Tibial nerve (tissue), 4 donors: ENCODE measurements at places on chromosomes 12 and 14. TPM values are rescaled to one million over a fixed set of nuclear protein-coding genes. Genes with fewer than 3 reads are reported as not detected.

DNA sequence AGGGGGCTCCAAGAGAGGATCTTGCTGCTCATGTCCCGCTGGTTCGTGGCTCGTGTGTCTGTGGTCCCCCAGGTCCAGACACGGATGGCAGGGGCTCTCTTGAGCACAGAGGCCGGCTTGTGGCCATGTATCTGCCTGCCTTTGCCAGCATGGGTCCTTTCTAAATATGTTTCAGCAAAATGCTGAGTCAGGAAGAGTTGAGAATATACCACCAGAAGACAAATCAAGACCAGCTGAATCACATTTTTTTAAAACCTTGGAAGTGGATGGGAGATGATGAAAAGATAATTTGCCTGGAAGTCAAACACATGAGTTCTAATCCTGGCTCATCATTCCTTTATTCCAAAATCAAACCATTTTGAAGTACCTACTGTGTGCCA is 58.0 kb downstream of the NUAK1 start:
- no peak overlapping the region for H3K27ac ChIP-seq
- no peak for DNase-seq
- no peaks in the 10 kb centered on the region for H3K36me3 ChIP-seq
- peaks cover 76% of the 10 kb centered on the region for H3K4me1 ChIP-seq
- H3K4me3 ChIP-seq = no peak overlapping the region

MFAP5 gene
- total RNA-seq = 153 TPM

GRCh38 chr12:80299219-80299618 is 144.8 kb upstream of the PTPRQ start:
- no peak overlapping the region for H3K27ac ChIP-seq
- no peak overlapping the region for H3K4me3 ChIP-seq
- no peak for DNase-seq

DNA sequence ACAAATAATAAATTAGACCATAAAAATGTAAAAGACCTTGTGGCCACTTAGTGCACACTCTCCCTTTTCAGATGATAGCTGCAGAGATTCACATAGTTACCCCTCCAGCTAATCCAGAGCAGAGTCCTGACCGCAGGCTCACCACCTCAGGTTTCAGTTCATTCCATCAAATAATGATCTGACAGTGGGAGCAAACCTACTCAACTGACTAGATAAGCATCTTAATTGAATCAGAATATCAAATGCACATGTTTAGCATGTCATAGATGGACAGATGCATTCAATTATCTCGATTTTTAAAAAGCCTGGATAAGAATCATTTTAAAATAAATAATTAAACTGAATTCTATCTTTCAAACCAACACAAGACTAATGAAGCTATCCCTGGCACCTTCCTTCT is 242.3 kb upstream of the PDZRN4 start:
- H3K4me1 ChIP-seq = no peaks in the 10 kb centered on the region
- no peak for DNase-seq
- no peaks in the 10 kb centered on the region for H3K36me3 ChIP-seq
- H3K27ac ChIP-seq = no peak overlapping the region

- H3K4me3 ChIP-seq = peak overlapping the region; percentile 77
- no peak for DNase-seq
- no peaks in the 10 kb centered on the region for H3K36me3 ChIP-seq
- H3K27me3 ChIP-seq = no peaks in the 10 kb centered on the region
Measured at GRCh38 chr12:38907201-38907923, 2.0 kb upstream of the CPNE8 start.

DNA sequence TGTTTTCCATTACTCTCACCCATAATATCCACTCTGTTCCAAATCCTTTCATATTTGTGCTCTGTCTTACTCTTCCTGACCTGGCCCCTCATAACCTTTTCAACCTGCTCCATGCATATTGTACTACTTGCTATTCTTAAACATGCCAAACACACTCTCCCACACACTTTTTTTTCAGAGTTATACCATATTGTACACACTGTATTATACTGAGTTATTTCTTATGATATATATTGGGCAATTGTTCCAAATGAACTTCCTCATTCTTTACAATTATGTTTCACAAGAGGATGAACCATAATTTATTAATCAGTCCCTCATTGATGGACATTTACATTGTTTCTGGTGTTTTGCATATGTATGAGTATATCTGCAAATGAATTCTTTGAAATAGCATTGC is 18.5 kb downstream of the ATL1 start:
- H3K27ac ChIP-seq = no peak overlapping the region
- H3K36me3 ChIP-seq = no peaks in the 10 kb centered on the region
- H3K4me3 ChIP-seq = no peak overlapping the region
- DNase-seq = no peak
- H3K4me1 ChIP-seq = no peaks in the 10 kb centered on the region

DNA sequence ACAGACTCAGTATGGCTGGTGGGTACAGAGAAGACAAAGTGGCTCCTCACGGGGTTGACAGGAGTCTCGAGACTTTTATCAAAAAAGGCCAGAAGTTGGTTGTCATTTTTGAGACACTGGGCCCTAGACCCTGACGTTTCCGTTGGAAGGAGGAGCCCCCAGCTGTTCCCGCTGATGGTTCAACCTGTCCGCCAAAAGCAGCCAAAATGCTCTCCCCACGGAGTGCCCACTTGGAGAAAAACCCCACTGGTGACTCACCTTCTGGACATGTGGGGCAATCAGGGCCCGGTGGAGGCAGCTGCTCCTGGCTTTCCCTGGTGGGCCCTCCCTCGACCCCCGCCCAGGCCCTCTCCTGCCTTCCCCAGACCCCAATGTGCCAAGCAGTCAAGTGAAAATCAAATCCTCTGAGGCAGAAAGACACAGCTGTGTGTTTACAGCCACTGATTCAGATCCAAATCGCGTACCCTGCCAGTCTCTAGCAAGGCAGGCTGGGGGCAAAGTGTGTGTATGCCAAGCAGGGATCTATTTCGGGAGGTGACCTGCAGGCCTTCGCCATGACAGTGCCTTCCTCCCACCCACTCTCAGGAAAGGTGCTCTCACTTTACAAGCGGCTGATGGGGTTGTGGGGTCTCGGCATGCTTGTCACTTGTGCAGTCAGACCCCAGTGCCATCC is 347.4 kb downstream of the DPF3 start:
- H3K36me3 ChIP-seq = no peaks in the 10 kb centered on the region
- no peak overlapping the region for H3K27ac ChIP-seq
- no peaks in the 10 kb centered on the region for H3K4me1 ChIP-seq
- no peak for DNase-seq
